ENCODE measurements at places on chromosomes 3 and 15. TPM values are rescaled to one million over a fixed set of nuclear protein-coding genes. Genes with fewer than 3 reads are reported as not detected.

RFC4 gene
- 33.3 TPM for total RNA-seq

TIMP4 gene
- total RNA-seq: 1.1 TPM

FBXO22 gene
- 25.1 TPM for total RNA-seq

SCG5 gene
- total RNA-seq: 59.1 TPM

PAQR5 gene
- 6.4 TPM for total RNA-seq

P3H2 gene
- 27.8 TPM for total RNA-seq

PDE8A gene
- 31.5 TPM for total RNA-seq

DPPA2 gene
- not detected for total RNA-seq
